Activated T-helper 1 cell treated with anti-CD3 and anti-CD28 coated beads, Interleukin-12 subunit alpha, Interleukin-12 subunit beta, Interleukin-2, Interleukin-4 antibody, amounts not matched to agents 30 ng/mL and 10 ng/mL and 1 ng/mL, durations not matched to agents 14 hours and 24 hours and 36 hours (primary cell): ENCODE measurements at places on chromosomes 3 and 15. TPM values are rescaled to one million over a fixed set of nuclear protein-coding genes. Genes with fewer than 3 reads are reported as not detected.

DNA sequence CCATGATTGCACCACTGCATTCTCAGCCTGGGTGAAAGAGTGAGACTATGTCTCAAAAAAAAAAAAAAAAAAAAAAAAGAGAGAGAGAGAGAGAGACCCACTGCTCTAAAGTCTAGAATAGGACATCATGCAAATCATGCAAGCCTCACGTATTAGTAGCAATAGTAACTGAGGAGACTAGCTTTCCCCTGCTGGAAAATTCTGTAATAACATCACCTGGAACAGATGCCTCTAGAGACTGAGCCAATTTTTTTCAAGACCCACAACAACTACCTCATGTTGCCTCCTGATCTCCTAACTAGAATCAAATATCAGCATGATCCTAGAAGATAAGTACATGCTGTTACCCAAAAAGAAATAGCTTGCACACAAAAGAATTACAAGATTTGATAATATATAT is 461.9 kb downstream of the AGBL1 start:
- no peaks in the 10 kb centered on the region for H3K4me1 ChIP-seq
- no peak overlapping the region for H3K27ac ChIP-seq
- H3K27me3 ChIP-seq: peaks cover 4% of the 10 kb centered on the region
- H3K36me3 ChIP-seq: no peaks in the 10 kb centered on the region
- DNase-seq: no peak

DNA sequence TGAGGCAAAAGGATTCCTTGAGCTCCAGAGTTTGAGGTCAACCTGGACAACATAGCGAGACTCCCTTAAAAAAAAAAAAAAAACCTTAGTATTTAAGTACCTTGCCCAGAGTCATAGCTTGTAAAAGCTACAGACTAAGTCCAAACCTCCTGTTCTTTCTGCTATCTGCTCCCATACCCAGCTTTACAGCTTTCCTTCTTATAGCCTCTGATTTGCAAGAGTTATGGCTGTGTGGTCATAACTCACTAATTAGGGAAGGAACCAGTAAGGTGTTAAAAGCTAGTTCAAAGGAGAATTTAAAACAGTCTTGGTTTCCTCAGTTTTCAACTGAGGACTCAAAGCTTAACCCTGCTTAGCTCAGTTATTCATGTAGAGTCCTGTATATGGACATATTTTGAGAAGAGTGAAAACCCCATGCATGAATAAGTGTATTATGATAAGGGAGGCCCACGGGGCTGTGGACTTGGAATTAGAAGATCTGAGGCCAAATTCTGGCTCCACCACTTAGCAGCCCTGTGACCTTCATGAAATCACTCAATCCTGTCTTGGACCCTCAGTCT is 135.5 kb upstream of the SMAD3 start:
- no peaks in the 10 kb centered on the region for H3K4me1 ChIP-seq
- H3K27ac ChIP-seq: no peak overlapping the region
- H3K4me3 ChIP-seq: no peak overlapping the region
- peaks cover 7% of the 10 kb centered on the region for H3K27me3 ChIP-seq

GRCh38 chr3:126659915-126660886 is 5.3 kb upstream of the TXNRD3 start:
- no peak overlapping the region for H3K27ac ChIP-seq
- no peaks in the 10 kb centered on the region for H3K36me3 ChIP-seq
- no peak overlapping the region for H3K4me3 ChIP-seq
- no peaks in the 10 kb centered on the region for H3K4me1 ChIP-seq
- H3K27me3 ChIP-seq: peaks cover 14% of the 10 kb centered on the region

GRCh38 chr3:126922466-126922865 is 60.4 kb upstream of the PLXNA1 start:
- peaks cover 26% of the 10 kb centered on the region for H3K4me1 ChIP-seq
- DNase-seq: no peak
- H3K4me3 ChIP-seq: no peak overlapping the region
- H3K27ac ChIP-seq: no peak overlapping the region
- peaks cover 6% of the 10 kb centered on the region for H3K36me3 ChIP-seq

- DNase-seq: no peak
- peaks cover 13% of the 10 kb centered on the region for H3K4me1 ChIP-seq
- no peak overlapping the region for H3K27ac ChIP-seq
- H3K4me3 ChIP-seq: no peak overlapping the region
- no peaks in the 10 kb centered on the region for H3K27me3 ChIP-seq
- peaks cover 3% of the 10 kb centered on the region for H3K36me3 ChIP-seq
These were observed 87.7 kb upstream of the LIMD1 start for GRCh38 chr3:45506751-45507391.

DNA sequence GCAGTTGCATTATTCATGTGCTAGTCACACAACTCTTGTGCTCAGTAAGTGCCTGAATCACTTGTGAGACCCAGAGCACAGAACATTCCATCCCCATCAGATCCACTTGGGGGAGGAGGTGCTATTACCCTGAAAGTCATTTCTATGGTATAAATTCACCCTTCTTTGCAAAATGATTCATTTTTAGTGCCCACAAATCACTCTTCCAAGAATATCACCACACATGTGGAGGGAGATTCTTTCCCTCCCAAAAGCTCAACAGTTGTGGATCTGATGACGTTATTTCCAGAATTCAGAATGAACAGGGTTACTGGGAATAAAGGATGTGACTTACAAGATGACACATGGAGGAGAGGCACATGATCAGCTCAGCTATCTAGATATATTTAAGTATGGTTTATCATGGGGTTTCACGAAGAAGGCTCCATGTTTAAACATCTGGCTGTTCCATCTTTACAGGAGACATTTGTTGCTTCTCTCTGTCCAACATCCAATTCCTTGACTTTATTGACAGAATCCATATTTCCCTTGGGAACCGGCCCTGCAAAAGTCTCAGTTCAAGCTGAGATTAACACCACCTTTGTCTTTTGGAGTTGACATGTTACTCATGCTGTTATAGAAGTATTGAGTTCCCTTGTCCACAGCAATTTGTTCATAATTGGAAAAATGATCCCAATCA is 214.2 kb upstream of the PROK2 start:
- H3K4me3 ChIP-seq: no peak overlapping the region
- H3K27me3 ChIP-seq: no peaks in the 10 kb centered on the region
- H3K27ac ChIP-seq: peak overlapping the region; percentile 63

GRCh38 chr3:4813909-4814304 is 165.3 kb upstream of the BHLHE40 start:
- no peaks in the 10 kb centered on the region for H3K27me3 ChIP-seq
- no peak overlapping the region for H3K27ac ChIP-seq
- H3K36me3 ChIP-seq: peaks cover 71% of the 10 kb centered on the region
- no peak for DNase-seq
- H3K4me1 ChIP-seq: peaks cover 58% of the 10 kb centered on the region

GRCh38 chr15:94233441-94233840 is 2.1 kb downstream of the MCTP2 start:
- peak overlapping the region; percentile 79 for H3K27ac ChIP-seq
- H3K4me3 ChIP-seq: peak overlapping the region; percentile 88
- no peak for DNase-seq

DNA sequence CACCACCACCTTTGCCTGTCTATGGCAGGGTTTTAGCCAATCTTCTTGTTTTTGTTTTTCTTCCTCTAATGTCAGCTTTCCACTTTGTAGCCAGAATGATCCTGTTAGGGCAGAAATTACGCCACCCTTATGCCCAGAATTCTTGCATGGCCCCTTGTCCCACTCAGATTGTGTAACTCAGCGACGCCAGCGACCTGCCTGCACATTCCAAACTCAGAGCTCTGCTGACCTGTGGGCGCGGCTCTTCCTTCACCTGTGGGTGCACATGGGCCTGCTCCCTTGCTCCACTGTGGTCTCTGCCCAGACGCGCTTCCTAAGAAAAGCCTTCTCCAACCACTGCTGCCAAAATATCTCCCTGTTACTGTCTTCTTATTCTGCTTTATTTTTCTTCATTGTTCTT is 45.0 kb downstream of the MED12L start:
- H3K27ac ChIP-seq: no peak overlapping the region
- peaks cover 4% of the 10 kb centered on the region for H3K27me3 ChIP-seq
- H3K36me3 ChIP-seq: no peaks in the 10 kb centered on the region
- peaks cover 15% of the 10 kb centered on the region for H3K4me1 ChIP-seq
- DNase-seq: no peak

GRCh38 chr15:73972984-73973682 is 19.0 kb downstream of the STOML1 start:
- peak overlapping the region; percentile 30 for H3K4me3 ChIP-seq
- peak; percentile 71 for DNase-seq
- peaks cover 2% of the 10 kb centered on the region for H3K36me3 ChIP-seq
- H3K27me3 ChIP-seq: peaks cover 14% of the 10 kb centered on the region
- no peak overlapping the region for H3K27ac ChIP-seq

GRCh38 chr3:189365609-189366564 is 194.1 kb downstream of the TPRG1 start:
- no peak overlapping the region for H3K27ac ChIP-seq
- H3K4me1 ChIP-seq: peaks cover 35% of the 10 kb centered on the region
- no peak for DNase-seq
- H3K4me3 ChIP-seq: no peak overlapping the region
- peaks cover 3% of the 10 kb centered on the region for H3K36me3 ChIP-seq
- H3K27me3 ChIP-seq: no peaks in the 10 kb centered on the region

- H3K4me1 ChIP-seq: no peaks in the 10 kb centered on the region
- peaks cover 6% of the 10 kb centered on the region for H3K27me3 ChIP-seq
These were observed 206.3 kb upstream of the PRICKLE2 start for GRCh38 chr3:64431526-64432091.

GRCh38 chr15:95168951-95169431 is 937.6 kb downstream of the MCTP2 start:
- DNase-seq: no peak
- no peak overlapping the region for H3K4me3 ChIP-seq
- peaks cover 4% of the 10 kb centered on the region for H3K27me3 ChIP-seq
- no peaks in the 10 kb centered on the region for H3K4me1 ChIP-seq

DNA sequence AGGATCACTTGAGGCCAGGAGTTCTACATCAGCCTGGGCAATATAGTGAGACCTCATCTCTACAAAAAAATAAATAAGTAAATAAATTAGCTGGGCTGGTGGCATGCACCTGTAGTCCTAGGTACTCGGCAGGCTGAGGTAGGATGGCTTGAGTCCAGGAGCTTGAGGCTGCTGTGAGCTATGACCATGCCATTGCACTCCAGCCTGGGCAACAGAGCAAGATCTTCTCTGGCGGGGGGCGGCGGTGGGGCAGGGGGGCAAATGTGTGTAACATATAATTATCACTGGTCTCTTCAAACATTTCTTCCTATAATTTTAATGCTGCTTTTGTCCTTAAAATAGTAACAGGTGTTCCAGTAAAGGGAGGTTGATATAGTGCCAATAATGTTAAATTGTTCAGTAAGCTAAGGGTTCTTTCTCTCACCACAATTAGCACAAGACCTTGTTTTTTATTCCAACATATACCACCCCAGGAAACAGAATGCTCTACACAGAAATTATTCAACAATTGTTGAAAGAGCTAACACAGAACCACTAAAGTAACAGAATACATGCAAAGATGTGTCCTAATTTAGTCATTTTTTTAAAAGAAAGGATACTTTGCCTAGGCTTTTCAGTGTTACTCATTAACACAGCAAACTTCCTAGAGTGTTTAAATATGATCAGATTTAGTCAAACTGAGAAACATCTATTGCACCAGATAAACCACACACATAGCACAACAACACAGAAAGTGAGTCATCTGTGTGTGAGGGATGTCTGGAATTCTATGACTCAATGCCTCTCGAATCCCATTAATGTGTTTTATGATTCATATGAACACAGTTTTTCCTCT is 29.1 kb downstream of the ANKRD28 start:
- H3K4me3 ChIP-seq: peak overlapping the region; percentile 12
- peaks cover 22% of the 10 kb centered on the region for H3K36me3 ChIP-seq
- H3K4me1 ChIP-seq: peaks cover 50% of the 10 kb centered on the region

DNA sequence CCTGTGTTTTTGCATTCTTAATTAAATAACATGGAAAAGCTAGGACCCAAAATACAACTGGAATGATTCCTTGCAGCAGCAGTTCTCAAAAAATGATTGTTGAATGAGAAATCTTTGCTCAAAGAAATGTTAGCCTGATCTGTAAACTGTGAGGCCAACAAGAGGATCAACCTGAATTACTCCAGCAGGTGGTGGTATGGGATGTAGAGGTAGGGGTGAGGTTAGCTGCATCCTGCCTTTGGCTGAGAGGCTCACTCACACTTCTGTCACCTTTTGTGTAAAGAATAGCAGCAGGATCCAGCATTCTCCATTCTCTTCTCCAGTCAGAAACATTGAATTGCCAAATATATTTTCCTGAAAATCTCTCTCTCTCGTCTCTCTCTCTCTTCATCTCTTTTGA is 26.5 kb upstream of the FAM98B start:
- H3K27ac ChIP-seq: no peak overlapping the region
- H3K27me3 ChIP-seq: peaks cover 36% of the 10 kb centered on the region
- no peak for DNase-seq

DNA sequence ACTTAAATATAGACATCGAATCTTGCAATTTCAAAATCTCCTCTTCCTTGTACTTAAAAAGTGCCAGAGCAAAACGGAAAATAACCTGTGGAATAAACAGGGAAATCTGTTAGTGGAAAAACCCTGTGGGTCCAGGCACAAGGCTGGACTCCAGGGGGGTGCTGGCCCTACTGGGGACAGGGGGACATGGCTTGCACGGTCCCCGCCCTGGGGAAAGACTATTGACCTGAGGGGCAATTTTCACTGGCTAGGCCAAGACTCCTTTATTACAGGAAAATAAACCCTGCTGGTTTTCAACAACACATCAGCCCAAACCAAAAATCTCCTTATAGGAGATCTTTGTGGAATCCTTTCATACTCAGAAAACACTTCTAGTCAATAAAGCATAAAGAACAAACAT is 75.9 kb downstream of the TBC1D2B start:
- no peak for DNase-seq
- no peaks in the 10 kb centered on the region for H3K27me3 ChIP-seq
- no peak overlapping the region for H3K4me3 ChIP-seq
- H3K4me1 ChIP-seq: peaks cover 28% of the 10 kb centered on the region

DNA sequence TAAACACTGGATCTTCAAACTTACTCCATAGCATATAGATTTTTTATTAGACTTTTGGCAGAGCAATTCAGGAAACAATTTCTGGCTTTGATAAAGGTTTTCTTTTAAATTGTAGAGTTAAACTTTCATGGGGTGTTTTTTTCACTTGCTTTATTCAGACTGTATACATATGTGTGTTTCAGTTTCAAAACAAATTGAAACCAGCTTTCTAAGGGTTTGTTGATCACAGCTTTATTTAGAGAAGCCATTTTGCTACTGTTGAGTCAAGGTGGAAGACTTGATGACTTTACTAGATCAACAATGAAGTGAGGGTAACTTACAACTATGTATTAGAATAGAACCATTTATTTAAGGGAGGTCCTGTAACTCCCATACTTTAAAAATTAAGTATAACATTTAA is 6.2 kb downstream of the UBE2E1 start:
- peaks cover 70% of the 10 kb centered on the region for H3K4me1 ChIP-seq
- H3K27ac ChIP-seq: peak overlapping the region; percentile 96
- DNase-seq: no peak
- H3K36me3 ChIP-seq: peaks cover 54% of the 10 kb centered on the region
- peak overlapping the region; percentile 87 for H3K4me3 ChIP-seq
- peaks cover 3% of the 10 kb centered on the region for H3K27me3 ChIP-seq

- H3K36me3 ChIP-seq: peaks cover 48% of the 10 kb centered on the region
- no peaks in the 10 kb centered on the region for H3K27me3 ChIP-seq
- H3K4me1 ChIP-seq: peaks cover 88% of the 10 kb centered on the region
- peak overlapping the region; percentile 91 for H3K27ac ChIP-seq
- DNase-seq: no peak
These were observed 20.0 kb downstream of the GPR15 start for GRCh38 chr3:98551754-98552153.

The DENND6A gene
- total RNA-seq: 23.6 and 26.2 TPM in 2 replicates

The PLA2G4F gene
- total RNA-seq: not detected in 2 replicates

The GATM gene
- total RNA-seq: 0.86 and 1.0 TPM in 2 replicates

The UBA7 gene
- total RNA-seq: 90.3 and 97.5 TPM in 2 replicates

The LDHAL6B gene
- total RNA-seq: not detected in 2 replicates

The RASGRF1 gene
- 0.10 TPM in 1 of 2 replicates, not detected in the other for total RNA-seq

The ABHD5 gene
- 20.2 and 20.4 TPM in 2 replicates for total RNA-seq

The AP2M1 gene
- total RNA-seq: 235 and 238 TPM in 2 replicates

The MYLK gene
- 0.08 and 0.27 TPM in 2 replicates for total RNA-seq

The GOLGA6D gene
- total RNA-seq: not detected in 2 replicates

The IL17RC gene
- 0.64 and 0.83 TPM in 2 replicates for total RNA-seq

The ZNF148 gene
- total RNA-seq: 34.7 and 38.5 TPM in 2 replicates
